ENCODE measurements at places on chromosomes 5 and 9.

GRCh38 chr5:39156082-39156481 is 63.3 kb downstream of the FYB1 start:
- DNase-seq: no peak

GRCh38 chr9:123028136-123028535 is 5.3 kb upstream of the GPR21 start:
- no peak for DNase-seq

DNA sequence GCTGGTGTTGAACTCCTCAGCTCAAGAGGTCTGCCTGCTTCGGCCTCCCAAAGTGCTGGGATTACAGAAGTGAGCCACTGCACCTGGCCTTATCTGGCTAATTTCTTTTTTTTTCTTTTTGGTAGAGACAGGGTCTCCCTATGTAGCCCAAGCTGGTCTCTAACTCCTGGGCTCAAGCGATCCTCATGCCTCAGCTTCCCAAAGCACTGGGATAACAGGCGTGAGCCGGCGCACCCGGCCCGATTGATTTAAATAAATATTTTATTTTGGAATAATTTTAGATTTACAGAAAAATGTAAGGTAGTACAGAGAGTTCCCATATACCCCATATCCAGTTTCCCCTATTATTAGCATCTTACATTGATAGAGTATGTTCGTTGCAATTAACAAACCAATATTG is 155.0 kb upstream of the MVB12B start:
- no peak for DNase-seq

GRCh38 chr5:151751091-151751490 is 7.3 kb downstream of the ATOX1 start:
- DNase-seq: no peak

DNA sequence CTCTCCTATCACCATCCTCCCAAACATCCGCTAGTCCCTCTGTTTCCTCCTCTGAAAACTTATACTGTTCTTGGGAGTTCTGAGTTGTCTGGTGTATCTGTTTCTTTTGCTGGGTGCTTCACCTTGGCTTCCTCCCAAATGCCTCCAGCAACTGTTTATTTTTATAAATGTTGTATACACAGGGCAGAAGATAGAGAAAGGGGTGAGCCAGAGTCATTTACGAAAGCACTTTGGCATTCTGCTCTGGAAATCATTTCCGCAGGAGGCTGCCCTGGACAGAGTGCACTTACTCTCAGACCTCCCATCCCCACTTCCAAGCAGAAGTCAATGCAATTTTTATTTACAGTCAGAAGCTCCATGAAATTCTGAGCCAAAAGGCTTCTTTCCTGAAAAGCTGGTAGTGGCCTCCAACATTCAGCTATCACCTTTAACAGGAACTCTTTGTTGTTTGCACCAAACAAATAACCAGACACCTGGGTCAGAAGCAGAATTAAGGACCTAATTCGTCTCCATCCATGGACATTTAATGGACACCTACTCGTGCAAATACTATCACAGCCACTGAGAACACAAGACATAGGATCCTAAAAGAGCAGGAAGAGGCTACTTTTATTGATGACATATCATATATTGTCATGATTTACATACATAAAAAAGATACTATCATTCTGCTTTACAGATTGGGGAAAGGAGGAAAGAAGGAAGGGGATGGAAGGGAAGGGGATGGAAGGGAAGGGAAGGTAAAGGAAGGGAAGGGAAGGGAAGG is 229.5 kb upstream of the PAPPA start:
- no peak for DNase-seq

DNA sequence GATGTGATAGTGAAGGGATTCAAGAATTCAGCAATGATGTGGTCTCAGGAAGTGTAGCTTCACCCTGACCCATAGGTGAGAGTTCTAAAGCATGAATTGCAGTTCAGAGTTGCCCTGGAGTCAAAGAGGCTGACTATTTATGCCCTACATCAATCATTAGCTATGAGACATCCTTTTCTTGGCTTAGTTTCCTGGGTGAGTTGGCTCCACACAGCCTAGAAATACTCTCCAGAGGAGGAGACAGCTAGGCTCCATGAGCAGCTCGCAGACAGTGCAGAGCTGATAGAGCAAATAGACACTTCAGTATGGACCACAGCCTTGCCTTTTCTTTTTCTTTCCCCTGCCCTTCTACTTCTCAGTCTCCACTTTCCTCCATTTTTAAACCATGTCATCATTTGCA is 1651.8 kb downstream of the MAT2B start:
- no peak for DNase-seq

DNA sequence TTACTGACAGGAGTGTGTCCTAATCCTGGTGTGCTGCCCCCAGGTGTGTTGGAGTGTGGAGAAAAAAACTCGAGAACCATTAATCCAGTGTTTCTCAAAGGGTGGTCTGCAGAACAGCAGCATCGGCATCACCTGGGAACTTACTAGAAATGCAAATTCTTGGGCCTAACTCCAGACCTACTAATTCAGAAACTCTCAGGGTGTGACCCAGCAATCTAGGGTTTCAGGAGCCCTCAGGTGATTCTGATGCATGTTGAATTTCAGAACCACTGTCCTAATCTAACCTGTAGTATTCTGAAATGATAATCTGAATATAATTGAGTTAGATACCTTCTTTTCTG is 30.0 kb upstream of the IL6ST start:
- no peak for DNase-seq

- DNase-seq: no peak
These were observed 20.1 kb upstream of the TCERG1 start for GRCh38 chr5:146426853-146427618.

DNA sequence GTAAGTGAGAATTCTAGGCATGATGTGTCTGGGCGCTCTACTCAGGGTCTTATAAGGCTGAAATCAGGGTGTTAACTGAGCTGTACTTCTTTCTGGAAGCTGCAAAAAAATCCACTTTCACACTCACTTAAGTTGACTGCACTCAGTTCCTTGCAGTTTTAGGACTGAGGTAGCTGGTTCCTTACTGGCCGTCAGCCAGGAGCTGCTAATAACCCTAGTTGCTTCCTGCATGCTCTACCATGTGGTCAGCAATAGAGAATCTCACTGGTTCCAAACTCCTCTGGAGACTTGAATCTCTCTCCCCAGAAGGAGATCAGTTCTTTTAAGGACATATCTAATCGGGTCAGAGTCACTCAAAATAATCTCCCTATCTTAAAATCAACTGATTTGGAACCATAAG is 911.2 kb downstream of the EFNA5 start:
- no peak for DNase-seq

- no peak for DNase-seq
These were observed 5.7 kb upstream of the MTAP start for GRCh38 chr9:21796768-21797167.

- DNase-seq: no peak
These were observed 219.2 kb upstream of the PANK3 start for GRCh38 chr5:168798065-168799023.

- no peak for DNase-seq
These were observed 140.1 kb downstream of the TMEM38B start for GRCh38 chr9:105834404-105834803.

GRCh38 chr9:35333551-35333950 is 156.4 kb upstream of the RUSC2 start:
- no peak for DNase-seq

GRCh38 chr5:65535529-65535987 is 27.4 kb downstream of the CENPK start:
- DNase-seq: no peak

DNA sequence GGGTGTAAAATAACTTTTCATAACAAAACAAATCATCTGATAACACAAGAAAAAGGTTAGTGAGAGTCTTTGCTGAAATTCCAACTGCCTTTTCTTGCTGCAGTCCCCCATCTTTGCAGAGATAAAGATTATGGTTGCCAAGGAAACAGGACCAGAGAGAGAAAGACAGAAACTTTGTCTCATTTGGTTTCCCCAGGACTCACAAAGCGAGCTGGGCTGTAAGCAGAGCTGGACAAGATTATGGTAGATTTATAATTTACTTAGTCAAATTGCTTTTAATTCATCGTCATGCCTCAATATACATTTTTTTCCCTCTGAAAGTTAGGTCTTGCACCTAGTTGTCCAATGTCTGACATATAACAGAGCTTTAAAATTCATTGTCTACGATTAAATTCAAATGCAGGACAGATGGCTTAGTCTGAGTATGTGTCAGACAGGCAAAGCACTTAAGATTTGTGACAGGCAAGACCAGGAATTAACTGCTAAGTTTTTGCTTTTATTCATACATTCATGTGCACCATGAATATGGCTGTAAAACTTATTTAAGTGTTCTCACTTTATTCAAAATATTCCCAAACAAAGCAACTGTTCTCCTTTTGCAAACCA is 17.4 kb downstream of the ENC1 start:
- no peak for DNase-seq

GRCh38 chr9:127535396-127535795 is 76.7 kb upstream of the STXBP1 start:
- no peak for DNase-seq

- no peak for DNase-seq
These were observed 488.0 kb downstream of the MAN2A1 start for GRCh38 chr5:110177729-110178128.

DNA sequence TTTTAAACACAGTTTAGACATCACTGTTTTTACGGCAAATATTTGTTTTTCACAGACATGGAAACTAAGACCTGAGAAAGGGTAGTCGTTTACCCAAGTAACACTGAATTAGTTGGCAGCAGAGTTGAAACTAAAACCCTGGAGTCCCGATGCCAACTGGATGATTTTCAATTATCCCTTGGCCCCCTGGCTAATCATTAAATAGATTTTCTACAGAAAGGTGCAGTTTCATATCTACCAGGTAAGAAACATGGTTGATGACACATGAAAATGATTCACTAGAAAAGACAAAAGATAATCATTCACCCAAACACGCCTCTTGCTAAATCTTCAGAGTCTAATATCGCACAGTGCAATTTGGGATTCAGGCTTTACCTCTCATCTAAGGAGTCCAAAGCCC is 136.9 kb downstream of the SEMA5A start:
- DNase-seq: no peak

DNA sequence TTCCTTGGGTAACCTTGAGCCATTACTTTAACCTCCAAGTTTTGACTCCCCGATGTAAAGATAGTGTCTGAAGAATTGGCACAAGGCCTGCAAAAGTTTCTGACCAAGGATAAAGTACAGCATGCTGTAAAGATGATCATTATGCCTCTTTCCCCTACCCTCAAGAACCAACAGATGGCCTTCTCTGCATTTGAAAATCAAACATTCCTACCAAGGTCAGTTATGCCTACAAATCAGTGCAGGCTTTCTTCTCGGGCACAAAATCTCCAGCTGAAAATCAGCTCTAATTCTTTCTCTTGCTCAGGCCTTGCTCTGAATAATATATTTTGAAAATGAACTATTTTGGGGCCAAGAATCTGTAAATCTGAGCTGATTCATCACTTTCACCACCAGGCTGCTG is 59.7 kb downstream of the PPP2R2B start:
- DNase-seq: no peak

DNA sequence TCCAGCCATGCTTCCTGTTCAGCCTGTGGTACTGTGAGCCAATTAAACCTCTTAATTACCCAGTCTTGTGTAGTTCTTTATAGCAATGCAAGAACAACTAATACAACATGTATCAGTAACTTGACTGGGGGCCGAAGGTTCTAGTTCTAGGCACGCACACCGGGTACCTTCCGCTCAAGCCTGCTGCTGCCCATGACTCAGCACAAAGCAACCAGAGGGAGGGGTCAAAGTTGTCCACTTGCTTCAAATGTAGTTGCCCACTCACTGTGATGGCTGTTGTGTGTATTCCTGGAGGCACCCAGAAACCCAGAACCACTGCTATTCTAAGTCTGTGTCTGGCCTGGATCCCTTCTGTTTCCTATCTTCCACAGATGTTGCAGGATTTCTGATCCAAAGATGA is 222.6 kb downstream of the FRMD3 start:
- no peak for DNase-seq

All from head of caudate nucleus (tissue), 42 donors.